HepG2 (cell line): ENCODE measurements at places on chromosomes 11 and 22.

DNA sequence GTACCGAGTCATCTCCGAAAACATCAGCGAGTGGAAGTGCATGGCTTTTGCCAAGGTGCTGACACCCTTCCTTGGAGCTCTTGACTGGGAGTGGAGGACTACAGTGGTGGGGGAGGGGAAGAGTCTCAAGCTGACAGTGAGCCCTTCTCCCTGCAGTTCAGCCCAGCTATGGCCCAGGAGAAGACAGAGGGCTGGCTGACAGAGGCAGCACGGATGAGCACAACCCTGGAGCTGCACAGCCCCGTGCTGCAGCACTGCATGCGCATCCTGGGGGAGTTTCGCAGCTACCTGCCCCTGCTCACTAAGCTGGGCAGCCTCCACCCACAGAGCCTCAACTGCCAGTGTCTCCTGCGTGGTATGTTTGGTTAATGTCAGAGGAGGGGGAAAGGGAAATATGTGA is 41.4 kb downstream of the DNHD1 start:
- no peak for DNase-seq

- no peak for DNase-seq
Measured at GRCh38 chr11:45683271-45684058, 18.0 kb upstream of the CHST1 start.

GRCh38 chr11:1009991-1010390 is 26.5 kb downstream of the MUC6 start:
- no peak for DNase-seq

GRCh38 chr22:49091451-49091850 is 736.2 kb downstream of the BRD1 start:
- DNase-seq = no peak

DNA sequence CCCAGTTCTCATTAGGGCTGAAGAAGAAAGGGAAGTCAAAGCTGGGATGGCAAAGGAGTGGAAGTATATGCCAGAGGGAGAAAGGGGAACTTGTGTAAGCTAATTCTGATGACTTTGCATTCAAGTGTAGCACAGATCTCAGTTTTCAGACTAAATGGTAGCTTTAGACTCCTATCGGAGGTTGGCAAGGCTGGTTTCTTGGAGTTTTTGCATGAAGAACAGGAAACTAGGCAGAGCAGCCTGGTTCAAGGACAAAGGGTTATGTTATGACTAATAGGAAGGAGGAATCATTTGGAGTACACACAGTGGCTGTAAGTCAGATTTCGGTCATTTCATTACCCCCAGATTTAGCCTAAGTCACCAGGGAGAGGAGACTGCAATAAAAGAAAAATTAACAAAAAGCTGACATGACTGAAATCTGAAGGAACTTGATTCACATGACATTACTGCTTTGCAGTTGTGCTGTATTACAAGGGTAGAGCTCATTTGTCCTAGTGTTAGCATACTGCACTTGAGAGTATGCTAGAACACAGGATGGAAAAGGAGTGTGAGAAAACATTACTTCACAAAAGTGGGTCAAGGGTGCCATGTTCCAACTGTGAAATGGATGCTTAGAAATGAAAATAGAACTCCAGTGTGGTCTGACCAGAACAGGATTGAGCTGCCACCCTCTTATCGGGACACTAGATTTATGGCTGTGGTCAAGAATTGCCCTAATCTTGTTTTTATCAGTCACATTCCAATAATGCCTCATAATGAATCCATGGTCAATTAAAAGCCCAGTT is 23.6 kb downstream of the ADM start:
- no peak for DNase-seq

DNA sequence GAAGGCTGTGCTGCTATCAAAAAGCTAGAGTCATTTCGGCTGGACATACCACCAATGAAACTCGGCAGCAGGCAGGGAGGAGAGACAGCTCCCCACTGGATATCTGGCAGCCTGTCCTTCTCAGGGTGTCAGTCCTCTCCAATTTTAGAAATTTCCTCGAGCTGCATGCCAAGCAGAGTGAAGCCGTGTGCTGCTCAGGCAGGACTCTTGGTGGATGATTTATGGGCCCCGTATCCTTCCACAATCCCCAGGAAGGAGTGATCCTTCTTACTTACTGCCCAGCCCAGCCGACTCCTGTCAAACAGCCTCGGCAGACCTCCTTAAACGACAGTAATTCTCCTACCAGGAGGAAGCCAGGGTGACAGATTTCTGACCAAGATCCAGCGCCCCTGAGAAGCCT is 410.4 kb downstream of the TENM4 start:
- DNase-seq = no peak

GRCh38 chr11:133258751-133259150 is 273.6 kb downstream of the OPCML start:
- no peak for DNase-seq

GRCh38 chr11:37364246-37364839 is 766.3 kb upstream of the RAG2 start:
- DNase-seq = no peak

DNA sequence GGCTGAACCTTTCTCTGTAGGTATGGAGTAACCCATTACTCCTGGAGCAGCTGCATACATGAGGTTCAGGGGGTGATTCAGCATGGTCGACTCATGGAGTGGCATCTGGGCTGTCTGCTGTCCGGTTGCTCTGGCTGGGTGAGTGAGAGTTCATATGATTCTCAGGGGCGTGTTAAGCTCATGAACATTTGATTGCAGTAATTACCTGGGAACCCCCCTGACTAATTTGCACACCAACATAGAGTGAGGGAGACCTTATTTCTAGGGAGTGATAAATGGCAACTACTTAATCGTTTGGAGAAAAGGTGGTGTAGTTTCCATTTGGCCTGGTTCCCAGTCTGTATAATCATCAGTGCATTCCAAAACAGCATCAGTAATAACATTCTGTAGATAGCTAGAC is 661.9 kb downstream of the ETS1 start:
- no peak for DNase-seq

GRCh38 chr11:68722143-68722542 is 29.2 kb downstream of the TESMIN start:
- no peak for DNase-seq

GRCh38 chr11:23078289-23078971 is 218.2 kb upstream of the CCDC179 start:
- no peak for DNase-seq

DNA sequence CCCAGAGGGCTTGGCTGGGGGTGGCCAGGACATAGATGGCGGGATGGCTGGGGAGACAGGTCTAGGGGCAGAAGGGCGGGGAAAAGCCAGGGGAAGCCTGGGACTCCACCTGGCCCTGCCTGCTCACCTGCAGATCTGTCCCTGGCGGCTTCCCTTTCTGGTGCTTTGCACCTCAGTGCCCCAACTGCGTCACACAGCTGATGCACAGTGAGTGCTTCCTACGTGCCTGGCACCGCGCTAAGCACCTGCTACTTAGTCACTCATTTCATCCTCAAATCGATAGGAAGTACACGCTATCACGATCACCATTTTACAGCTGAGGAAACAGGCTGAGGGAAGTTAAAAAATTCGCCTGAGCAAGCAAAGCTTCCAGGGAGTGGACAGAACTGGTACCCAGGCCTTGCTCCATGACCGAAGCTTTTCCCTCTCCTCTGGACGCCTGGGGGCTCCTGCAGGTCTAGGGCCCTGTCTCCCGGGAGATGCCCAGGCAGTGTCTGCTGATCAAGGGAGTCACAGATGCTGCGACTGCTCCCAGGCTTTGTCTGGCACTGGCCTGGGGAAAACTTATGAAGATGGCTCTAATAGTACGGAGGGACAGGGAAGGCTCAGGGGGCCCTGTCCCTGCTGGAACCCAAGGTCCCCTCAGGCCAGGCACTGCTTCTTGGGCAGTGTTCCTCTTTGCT is 63.0 kb upstream of the TTLL12 start:
- no peak for DNase-seq

DNA sequence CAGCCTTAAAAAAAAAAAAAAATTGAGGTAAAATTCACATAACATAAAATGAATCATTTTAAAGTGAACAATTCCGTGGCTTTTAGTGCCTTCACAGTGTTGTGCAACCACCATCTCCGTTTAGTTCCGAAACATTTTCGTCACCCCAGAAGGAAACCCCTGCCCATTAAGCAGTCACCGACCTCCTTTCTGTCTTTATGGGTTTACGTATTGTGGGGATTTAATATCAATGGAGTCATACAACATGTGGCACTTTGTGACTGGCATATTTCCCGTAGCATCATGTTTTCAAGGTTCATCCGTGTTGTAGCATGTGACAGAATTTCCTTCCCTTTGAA is 65.5 kb downstream of the BCR start:
- DNase-seq = no peak

DNA sequence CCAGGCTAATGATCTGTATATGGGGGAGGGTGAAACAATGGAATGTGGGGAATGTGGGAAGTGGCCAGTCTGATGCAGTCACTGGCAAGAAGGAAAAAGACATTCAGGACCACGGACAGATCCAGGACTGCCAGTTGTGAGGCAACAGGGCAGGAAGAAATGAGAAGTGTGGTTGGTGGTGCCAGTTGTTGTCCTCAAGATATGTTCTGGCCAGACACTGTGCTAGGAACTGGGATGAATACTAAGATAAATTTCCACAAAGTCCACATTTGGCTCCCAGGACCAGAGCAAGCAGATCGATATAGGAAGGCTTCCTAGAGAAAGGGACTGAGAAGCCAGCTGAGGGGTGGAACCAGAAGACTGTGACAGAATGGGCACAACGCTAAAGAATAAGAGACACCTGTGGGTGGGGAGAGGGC is 6.8 kb upstream of the TPBGL start:
- peak; percentile 55 for DNase-seq
